SK-MEL-5 (cell line): ENCODE measurements at places on chromosomes 2 and 18.

GRCh38 chr2:100039291-100039980, 103.0 kb downstream of the AFF3 start:
- DNase-seq = no peak

DNA sequence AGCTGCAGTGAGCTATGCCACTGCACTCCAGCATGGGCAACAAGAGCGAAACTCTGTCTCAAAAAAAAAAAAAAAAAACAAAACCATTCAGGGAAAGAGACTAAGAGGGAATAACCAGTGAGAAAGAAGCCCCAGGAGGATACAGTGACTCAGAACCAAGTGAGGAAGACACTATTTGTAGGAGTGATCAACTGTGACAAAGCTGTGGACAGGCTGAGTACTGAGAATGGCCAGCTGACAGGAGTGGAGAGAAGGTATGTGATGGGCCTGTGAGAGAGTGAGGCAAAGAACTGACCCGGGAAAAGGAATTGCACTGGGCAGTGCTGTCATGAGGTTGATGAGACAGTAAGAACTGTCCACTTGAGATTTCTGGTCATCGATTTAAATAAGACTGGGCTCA, 6.7 kb upstream of the LCT start:
- DNase-seq = no peak

GRCh38 chr2:178506101-178506500, 25.8 kb downstream of the PLEKHA3 start:
- DNase-seq = no peak

DNA sequence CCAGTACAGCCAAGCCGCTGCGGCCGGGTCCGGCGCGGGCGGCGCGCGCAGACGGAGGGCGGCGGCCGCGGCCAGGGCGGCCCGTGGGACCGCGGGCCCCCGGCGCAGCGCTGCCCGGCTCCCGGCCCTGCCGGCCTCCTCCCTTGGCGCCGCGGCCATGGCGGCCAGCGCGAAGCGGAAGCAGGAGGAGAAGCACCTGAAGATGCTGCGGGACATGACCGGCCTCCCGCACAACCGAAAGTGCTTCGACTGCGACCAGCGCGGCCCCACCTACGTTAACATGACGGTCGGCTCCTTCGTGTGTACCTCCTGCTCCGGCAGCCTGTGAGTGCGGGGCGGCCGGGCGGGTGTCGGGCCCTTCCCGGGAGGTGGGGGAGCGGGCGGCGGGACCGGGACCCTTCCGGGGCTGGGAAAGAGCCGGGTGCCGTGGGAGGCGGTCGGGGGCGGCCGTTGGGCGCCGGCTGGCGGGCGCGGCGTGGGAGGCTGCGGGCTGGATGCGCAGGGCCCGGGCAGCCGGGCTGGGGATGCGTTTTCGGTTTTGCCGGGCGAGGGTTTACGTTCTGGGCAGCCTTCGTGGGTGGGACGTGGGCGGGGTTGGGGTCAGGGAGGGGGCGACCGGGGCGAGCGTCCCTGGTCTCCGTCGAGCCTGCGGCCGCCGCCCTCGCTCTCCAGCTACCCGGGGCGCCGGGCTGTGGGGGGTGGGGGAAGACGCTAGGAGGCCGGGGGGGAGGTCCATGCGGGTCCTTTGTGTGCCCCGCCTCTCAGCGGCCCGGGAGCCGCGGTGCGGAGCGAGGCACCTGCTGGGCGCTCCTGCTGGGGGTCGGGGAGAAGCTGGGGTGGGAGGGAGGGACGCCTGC, 537 bp downstream of the AGFG1 start:
- peak; percentile 36 for DNase-seq

DNA sequence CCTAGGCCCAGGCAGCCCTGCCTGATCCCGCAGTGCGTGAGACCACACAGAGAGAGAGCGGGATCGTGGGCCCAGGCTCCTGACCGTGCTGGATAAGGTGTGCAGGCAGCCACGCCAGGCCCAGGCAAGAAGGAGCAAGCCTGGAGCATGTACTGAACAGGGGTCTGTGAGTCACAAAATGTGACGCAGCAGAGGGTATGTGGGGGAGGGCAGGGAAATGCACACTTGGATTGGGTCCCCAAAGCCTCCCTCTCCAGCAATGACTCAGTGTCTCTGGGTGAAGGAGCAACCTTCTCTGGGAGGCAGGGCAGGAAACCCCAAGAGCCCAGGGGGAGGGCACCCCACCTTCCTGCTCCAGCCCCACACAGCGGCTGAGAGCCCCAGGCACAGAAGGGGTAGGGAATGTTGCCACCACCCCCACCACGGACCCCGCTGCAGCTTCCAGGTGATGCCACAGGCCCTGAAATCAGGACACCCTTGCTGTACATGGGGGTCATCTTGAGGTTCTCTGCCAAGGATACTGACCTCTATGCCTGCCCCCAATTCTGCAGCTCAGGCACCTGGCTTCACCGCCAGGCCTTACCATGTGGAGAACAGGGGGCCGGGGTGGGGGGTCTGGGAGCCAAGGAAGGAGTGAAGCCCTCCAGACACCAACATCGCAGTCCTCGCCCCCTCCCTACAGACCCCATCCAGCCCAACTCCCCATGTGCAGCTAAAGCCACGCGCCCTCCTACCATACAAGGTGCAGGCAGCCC, 1.3 kb upstream of the GPC1 start:
- DNase-seq = no peak
